ENCODE measurements at places on chromosomes 2 and 18.

GRCh38 chr2:185537689-185538088 lies 200.9 kb upstream of the FSIP2 start:
- no peak for DNase-seq

DNA sequence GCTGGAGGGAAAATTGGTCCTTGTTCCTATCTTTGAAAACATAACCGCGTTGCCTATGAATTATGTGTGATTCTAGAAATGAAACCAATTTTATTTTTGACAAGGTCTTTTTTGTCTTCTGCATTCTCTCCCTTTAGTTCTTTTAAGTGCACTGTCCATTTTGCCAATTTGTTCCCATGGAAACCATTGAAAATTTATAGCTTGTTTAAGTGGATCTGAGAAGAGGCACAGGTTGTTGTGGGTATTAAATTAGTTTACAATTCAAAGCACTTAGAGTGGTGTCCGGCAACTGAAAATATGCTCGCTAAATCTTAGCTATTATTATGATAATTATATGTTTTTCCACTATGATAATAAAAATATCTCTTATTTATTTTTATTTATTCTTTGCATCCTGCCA lies 107.5 kb upstream of the FSHR start:
- no peak for DNase-seq

- no peak for DNase-seq
These were observed 101.3 kb downstream of the RAD51AP2 start for GRCh38 chr2:17416884-17417391.

- DNase-seq, result no peak
These were observed 62.3 kb upstream of the STON1 start for GRCh38 chr2:48467637-48468036.

DNA sequence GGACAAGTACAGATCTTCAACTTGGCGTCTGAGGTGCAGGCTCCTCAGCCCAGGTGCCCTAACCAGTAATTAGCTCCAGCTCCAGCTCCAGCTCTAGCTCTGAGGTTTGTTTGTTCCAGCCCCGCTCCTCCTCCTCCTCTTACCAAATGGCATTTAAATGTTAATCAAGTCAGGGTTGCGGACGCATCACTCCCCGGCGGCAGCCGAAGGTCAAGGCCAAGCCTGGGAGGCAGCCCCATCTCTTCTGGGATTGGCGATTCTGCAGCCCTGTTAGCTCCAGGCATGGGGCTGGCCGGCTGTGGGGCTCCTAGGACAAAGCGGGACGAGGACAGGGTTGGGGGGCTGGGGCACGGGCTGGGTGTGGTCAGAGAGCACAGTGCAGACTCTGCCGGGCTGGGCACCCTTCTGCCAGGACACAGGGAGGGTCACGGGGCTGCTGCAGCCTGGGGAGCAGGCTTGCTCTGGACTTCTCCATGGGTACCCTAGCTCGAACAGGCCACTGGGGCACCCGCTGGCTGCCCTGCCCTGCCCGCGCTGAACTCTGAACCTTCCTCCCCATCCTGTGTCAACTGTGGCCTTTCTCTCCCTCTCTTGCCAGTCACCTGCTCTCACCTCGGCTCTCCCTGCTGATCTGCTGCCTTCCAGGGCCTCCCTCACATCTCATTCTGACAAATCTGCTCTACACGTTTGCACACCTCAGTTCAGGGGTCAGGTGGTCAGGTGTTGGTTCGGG lies 203.3 kb downstream of the CELF4 start:
- DNase-seq, result no peak

DNA sequence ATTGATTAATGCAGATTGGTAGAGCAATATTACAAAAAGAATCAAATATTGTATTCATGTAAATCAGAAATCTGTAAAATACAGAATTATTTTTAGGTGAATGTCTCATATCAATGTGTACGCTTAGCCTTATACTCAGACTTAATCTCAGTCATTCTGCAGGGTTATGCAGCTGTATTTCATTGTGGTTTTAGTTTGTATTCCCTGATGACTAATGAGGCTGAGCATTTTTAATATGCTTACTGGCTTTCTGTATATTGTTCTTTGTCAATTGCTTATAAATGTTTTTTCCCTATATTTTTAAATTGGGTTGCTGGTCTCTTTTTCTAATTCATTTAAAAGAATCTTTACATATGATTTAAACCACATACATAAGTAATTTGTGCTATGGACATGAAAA lies 50.1 kb downstream of the CDH19 start:
- DNase-seq, result no peak

- DNase-seq, result no peak
These were observed at the start of gene MROH2A for GRCh38 chr2:233778030-233778429. Gene MROH2A (plus strand): TSS chr2:233778330. CDS start chr2:233779359, 1,029 bp downstream.

DNA sequence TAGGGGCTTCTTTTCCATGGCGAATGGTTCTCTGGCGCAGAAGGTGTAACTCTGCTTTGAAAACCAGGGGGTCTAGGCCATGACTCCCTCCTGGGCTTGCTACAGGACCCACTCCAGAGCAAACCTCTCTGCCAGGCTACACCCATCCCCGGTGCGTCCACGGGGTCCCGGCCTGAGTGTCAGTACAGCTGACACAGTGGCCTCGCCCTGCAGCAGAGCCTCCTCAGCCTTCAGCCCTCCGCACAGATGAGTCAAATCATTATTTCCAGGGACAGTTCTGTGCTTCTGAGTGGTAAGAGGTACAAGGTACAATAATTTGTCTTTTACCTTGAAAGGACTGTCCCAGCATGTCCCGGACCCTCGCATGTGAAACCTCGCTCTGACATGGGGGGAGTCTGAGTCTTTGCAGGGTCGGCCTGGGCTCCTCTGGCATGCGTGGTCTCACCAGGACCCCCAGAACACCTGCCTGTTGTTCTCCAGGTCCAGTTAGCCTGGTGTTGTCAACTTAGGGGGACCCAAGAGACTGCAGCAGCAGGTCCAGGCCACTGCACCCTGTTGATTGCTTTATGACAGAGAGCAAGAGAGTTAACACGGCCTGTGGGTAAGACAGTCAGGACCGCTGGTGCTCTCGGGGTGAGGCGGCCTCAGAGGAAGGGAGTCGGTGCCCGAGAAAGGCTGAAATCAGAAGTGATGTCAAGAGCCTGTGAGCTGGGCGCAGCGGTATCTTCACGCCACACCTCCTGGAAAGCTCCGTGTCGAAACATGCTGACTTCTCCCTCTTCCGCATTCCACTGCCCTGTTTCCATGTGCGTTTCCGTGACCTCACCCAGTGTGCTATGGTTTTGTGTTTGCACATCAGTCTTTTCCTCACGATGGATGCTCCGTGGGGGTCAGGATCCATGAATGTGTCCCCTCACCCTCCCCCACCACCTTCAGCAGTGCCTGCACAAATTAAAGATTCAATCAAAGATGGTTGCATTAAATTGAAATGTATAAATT lies 340.1 kb downstream of the EIPR1 start:
- DNase-seq, result no peak

- DNase-seq, result no peak
These were observed 28.4 kb downstream of the AFF3 start for GRCh38 chr2:100113990-100114433.

DNA sequence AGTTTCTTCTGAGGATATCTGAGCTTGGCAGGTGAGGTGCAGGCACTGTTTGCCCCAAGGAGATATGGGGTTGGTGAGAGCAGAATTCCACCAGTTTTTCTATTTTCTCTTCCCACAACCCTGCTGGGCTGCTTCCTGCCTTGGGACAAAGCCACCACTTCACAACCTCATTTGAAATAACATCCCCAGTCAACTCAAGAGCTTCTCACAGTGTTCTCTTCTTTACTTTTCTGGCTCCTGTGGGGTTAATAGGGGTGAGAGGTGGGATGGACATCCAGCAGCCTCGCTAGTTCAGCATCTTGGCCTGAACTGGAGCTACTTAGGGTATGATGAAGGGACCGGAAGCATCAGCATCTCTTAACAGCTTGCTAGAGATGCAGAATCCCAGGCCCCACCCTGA lies 106.3 kb downstream of the SLC4A3 start:
- no peak for DNase-seq

- DNase-seq, result no peak
These were observed 157.0 kb downstream of the MGAT5 start for GRCh38 chr2:134410831-134411231.

DNA sequence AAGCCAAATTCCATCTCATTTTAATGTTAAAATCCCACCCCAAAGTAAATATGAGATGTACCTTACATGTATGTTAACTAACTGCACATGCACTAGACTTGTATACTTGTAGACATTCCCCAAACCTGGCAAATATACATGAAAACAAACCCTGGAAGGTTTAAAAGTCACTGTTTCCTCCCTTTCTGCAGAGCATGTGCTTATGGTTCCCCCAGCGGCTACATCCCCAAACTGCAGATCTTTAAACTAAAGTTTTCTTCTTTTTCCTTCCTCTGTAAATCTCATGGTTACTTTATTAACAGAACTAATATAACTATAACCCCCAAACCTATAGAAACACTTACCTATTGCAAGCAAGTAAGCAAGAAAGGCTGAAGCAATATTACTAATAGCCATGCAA lies 731.5 kb downstream of the LRP1B start:
- DNase-seq, result no peak

- DNase-seq, result peak; percentile 36
These were observed 37.6 kb downstream of the SMAD7 start for GRCh38 chr18:48913201-48913600.
